ENCODE measurements at places on chromosomes 16 and 17.

- peak; percentile 73 for DNase-seq
Measured at GRCh38 chr17:17913695-17914332, 58.4 kb downstream of the TOM1L2 start.

DNA sequence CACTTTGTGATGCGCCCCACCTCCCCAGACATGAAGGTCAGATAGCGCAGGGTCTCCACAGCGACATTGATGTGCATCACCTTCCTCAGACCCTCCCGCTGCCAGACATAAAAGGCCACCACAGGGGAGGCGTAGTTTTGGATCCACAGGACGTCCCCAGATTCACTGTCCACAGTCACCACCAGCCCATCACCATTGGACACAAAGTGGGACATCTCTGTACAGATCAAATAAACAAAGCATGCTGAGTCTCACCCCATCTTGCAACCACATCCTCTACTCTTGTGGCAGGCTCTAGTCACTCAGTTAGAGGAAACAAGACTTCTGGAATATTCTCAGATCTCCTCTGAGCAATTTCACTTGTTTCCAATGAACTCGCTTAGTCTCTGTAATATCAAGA lies 46.3 kb upstream of the ICAM2 start:
- no peak for DNase-seq

DNA sequence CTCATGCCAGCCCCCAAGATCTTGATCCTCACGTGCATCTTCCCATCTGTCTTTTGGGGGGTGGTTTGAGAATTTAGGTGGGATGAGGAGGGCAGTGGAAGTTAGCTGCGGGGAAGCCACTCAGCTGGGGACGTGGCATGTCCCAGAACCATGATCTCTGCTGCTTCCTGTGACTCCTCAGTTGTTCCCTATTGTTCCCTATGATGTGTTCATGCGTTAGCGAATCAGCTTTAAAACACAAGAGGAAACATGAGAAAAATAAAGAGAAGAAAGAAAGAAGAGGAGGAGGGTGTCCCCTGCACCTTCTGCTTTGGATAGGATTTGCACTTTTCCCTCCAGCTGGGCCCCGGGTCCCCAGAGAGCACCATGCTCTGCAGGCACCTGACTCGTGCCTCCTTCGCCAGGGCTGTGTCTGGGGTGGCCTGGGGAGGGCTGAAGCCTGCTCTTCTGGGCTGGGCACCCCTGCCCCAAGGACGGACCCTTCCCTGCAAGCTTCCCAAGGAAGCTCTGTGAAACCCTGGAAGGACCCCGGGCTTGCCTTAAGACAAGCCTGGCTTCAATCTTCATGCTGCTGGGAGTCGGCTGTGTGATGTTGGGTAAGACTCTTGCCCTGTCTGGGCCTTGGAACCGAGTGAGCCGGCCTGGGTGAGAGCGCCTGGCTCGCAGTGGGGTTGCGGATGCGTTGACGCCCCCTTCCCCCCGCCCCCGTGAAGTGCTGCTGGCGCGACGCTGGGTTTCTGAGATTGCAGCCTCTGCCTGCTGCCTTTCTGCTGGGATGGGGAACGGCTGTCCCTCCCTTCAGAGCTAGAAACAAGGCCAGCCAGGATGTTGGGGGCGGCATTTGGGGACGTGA lies 62.8 kb upstream of the CIBAR2 start:
- DNase-seq, result no peak

DNA sequence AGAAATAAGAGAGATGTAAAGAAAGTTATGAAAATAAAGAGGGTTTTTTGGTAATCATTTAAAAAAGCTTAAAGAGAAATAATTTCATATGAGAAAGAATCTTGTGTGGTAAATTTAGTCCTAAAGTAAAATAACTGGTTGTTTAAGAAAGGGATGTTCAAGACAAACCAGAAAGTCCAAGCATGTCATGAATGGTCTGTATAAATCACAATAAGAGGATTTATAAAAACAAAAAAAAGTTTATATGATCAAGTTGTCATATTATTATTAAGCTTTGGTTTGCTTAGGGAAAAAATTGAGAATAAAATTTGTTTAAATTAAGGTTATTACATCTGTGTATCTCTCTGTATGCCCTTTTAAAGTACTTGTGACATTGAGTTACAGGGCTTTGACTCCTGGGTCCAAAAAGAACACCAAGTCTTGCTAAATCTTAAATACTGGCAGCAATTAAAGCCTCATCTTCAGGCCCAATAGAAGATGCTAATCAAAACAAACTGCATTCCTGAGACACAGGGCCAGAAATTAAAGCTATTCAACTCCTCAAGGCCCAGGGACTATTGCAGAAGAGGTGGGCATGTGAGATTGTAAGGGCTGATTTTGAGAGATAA lies 15.6 kb upstream of the TRIM25 start:
- no peak for DNase-seq

DNA sequence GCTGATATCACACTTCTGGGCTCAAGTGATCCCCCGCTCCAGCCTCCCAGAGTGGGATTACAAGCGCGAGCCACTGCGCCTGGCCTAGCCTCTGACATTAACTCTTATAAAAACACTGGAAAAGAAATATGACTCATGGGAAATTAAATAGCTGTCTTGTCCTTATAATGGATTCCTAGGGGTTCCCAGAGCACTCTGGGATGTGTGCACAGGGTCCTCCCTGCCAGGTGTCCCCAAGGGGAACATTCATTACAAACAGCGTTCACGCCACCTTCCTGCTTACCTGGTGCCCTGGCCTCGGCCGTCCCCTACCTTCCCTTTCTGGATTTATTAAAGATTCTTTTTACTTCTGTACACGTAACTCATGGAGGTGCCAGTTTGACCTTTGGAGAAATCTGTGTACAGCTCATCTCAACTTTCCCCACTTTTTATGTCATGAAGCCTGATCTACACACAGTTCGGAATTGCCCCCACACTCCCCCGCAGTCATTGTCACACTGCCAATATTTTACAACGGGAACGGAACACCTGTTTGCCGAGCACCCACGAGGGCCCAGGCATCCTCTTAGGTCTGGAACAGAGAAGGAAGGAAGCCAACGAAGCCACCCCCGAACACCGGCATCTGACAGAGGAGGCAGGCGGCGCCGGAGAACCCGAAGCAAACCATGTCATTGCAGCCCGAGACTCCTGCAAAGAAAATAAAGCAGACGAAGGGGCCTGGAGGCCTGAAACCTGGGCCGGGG lies 39.7 kb upstream of the MEAK7 start:
- DNase-seq, result peak; percentile 21

DNA sequence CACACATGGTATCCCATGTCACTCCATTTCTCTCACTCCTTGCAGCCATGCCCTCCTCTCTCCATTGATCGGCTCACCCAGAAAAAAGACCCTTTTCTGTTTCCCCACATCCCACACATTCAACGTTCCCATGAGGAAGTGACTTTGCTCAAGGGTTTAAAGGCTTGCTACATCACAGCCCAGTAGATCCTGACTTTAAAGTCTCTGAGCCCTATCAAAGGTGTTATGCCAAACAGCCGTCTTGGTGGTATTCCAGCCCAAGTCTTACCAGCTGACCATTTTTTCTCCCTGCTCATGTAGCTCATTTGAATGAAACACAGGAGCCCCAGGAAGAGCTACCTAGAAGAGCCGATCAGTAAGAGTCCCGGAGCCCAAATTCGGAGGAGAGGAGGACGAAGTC lies 7.4 kb upstream of the TXNDC11 start:
- DNase-seq, result no peak

GRCh38 chr16:86355951-86356350 lies 154.4 kb upstream of the FOXF1 start:
- DNase-seq, result no peak

GRCh38 chr16:88455610-88456355 lies 2.7 kb downstream of the ZFPM1 start:
- no peak for DNase-seq

DNA sequence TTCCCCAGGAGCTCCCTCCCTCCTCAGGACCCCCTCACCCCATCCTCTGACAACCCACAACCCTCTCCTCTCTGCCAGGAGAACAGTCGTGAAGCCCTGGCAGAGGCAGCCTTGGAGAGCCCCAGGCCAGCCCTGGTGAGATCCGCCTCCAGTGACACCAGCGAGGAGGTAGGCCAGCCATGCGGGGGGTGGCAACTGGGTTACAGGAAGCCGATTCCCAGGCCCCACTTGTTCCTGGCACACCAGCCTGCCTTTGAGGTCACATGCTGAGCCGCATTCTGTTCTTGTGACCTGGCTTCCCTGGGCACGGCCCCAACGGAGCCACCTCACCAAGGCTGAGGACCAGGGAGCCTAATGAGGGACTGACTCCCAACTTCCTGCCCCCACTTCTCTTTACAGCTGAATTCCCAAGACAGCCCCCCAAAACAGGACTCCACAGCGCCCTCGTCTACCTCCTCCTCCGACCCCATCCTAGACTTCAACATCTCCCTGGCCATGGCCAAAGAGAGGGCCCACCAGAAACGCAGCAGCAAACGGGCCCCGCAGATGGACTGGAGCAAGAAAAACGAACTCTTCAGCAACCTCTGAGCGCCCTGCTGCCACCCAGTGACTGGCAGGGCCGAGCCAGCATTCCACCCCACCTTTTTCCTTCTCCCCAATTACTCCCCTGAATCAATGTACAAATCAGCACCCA lies 7.9 kb downstream of the NAT9 start:
- no peak for DNase-seq

DNA sequence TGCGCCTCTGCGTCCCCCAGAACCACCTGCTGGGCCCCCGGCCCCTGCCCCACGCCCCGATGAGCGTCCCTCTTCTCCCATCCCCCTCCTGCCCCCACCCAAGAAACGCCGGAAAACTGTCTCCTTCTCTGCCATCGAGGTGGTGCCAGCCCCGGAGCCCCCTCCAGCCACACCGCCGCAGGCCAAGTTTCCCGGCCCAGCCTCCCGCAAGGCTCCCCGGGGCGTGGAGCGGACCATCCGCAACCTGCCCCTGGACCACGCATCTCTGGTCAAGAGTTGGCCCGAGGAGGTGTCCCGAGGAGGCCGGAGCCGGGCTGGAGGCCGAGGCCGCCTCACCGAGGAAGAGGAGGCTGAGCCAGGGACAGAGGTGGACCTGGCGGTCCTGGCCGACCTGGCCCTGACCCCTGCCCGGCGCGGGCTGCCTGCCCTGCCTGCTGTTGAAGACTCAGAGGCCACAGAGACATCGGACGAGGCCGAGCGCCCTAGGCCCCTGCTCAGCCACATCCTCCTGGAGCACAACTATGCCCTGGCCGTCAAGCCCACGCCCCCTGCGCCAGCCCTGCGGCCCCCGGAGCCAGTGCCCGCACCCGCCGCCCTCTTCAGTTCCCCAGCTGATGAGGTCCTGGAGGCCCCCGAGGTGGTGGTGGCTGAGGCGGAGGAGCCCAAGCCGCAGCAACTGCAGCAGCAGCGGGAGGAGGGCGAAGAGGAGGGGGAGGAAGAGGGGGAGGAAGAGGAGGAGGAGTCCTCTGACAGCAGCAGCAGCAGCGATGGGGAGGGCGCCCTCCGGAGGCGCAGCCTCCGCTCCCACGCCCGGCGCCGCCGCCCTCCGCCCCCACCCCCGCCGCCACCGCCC lies 5.6 kb upstream of the HSD3B7 start:
- DNase-seq, result no peak

DNA sequence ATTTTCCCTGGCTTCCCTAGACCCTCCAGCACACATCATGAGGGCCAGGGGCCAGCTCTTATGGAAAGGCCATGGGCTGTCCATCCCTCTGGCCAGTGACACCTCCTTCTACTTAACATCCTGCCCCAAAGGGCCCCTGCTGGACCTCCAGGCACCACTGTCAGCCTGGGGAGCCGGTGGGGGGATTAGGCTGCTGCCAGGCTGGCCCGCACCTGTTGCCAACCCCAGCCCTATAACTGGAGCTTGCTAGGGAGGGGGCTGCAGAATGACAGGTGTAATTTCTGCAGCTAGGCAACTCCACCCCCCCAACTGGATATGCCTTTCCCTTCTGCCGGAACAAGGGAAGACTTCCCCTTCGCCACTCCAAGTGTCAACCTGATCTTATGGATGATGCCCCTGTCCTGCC lies 12.5 kb downstream of the RARA start:
- peak; percentile 56 for DNase-seq

DNA sequence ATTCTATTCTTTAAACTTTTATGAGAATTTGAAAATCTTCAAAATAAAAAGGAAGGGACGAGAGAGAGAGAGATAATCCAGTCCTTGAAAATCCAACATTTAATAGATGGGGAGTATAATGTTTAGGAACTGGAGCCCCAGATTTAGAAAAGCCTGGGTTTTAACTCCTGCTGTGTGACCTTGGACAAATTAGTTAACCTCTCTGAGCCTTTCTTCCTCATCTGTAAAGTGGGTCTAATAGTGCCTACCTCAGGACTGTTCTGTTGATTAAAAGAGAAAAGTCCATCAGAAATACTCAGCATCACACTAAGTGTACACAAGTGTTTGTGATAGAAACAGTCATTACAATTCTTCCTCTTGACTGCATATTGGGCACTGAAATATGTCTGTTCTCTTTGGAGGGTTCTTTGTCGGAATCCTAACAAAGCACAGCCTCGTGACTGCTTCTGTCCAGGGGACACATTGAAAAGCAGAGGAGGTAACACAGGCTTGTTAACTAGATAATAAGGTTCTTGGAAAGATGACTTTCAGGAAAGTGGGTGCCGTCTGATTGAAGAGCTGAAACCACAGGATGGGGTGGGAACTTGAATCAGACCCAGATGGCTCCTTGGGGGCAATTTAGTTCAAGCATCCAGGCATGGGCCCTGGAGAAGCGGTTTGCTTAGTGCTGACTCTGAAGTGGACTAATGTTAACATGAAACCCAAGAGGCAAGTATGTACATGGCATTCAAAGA lies 128.2 kb downstream of the CLEC16A start:
- no peak for DNase-seq

- DNase-seq, result no peak
Measured at GRCh38 chr17:7849751-7850504, 4.9 kb upstream of the TMEM88 start.

- peak; percentile 93 for DNase-seq
Measured at GRCh38 chr17:71828182-71828596, 292.6 kb upstream of the SOX9 start.

DNA sequence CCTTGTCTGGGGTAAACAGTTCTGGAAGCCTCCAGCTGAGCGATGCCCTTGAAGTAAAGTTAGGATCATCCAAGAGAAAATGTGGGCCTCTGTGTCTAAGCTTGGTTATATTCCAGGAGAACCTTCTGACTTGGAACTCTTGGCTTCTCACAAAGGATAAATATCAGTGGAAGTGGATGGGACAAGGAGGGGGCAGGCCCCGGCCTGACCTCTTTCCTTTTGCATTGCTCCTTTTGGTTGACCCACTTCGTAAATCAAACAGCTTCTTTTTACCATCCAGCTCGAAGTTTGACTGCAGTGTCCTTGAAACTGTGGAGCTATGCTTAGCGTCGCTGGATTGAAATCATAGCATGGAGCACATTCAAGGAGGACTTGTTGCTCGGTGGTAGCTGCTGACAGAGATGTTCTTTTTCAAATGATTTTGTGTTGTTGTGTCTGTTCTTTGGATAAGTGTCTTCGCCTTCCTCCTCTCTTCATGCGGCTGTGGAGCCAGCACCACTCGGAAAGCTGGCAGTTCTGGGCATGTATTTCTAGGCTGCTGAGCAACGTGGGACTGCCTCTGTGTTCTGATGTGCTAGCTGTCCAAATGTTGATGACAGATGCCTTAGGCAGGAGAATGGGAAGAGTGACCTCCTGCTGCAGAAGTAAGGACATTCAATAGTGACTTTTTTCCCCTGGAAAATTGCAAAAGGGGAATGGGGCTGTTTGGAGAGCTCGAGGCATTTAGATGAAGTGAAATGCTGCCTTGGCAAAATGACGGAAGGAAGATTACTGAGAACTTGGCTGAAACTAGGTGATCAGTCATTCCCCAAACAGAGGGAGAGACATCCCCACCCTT lies 4.5 kb downstream of the MINK1 start:
- DNase-seq, result no peak

GRCh38 chr16:9136596-9136995 lies 45.2 kb downstream of the HAPSTR1 start:
- no peak for DNase-seq

Data from NCI-H2081 treated with DMSO at 0.1 percent for 48 hours (cell line).